ENCODE measurements at places on chromosomes 1 and 21.

DNA sequence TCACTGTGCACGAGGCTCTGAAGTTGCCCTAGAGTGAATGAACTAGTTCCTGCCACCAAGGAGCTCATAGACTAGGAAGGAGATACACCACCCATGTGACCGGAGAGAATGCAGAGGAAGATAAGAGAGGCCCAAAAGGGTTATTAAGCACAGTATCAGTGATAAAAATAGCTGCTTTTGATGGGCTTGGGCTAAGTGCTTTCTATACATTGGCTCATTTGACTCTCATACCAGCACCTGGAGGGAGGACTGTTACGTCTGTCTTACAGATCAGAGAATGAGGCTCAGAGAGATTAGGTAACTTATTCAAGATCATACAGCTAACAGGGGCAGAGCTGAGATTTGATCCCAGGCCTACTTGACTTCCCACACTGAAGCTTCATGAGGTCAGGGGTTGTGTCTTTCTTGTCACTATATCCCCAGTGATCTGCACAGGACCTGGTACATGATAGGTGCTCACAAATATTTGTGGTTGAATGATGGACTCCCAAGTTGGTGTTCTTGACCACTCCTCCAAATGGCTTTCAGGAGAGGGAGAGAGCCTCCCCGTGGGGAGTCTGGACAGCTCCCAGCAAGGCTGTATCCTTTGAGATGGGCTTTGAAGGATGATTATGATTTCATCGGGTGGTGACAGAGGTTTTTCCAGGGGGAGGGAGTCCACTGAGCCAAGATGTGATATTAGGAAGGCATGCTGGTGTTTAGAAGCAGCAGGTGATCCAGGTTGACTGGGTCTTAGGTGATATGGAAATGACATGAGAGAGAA, 14.4 kb downstream of the PPFIA4 start:
- no peak for DNase-seq

GRCh38 chr1:185325413-185325812, 8.4 kb upstream of the IVNS1ABP start:
- DNase-seq, result peak; percentile 72

DNA sequence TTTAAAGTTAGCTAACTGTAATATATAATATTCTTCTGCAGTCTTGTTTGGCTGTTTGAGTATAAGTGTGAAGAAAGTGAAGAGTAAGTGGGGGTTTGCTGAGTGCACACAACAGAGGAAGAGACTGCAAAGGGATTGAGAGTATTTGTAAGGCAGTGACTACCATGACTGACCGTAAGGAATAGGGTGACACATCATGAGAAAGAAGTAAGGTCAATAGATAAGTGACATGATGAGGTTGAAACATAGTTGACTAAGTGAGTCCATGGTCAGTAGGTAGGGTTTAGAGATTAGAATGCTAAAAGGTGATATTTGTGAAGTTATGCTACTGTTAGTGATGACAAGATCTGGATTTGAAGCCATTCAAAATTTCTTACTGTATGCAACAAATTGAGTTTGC, 27.7 kb downstream of the WARS2 start:
- no peak for DNase-seq

GRCh38 chr1:66779475-66780078, 21.5 kb downstream of the INSL5 start:
- no peak for DNase-seq
